Thoracic aorta (tissue), 2 donors: ENCODE measurements at places on chromosomes 13 and 19. TPM values are rescaled to one million over a fixed set of nuclear protein-coding genes. Genes with fewer than 3 reads are reported as not detected.

- no peaks in the 10 kb centered on the region for H3K27me3 ChIP-seq
- H3K36me3 ChIP-seq, result no peaks in the 10 kb centered on the region
- no peak for DNase-seq
- no peaks in the 10 kb centered on the region for H3K4me1 ChIP-seq
- H3K4me3 ChIP-seq, result no peak overlapping the region
- H3K27ac ChIP-seq, result no peak overlapping the region
Observed at GRCh38 chr13:29162638-29163235, 342.6 kb downstream of the MTUS2 start.

GRCh38 chr19:49020931-49021895 is 2.9 kb downstream of the CGB3 start:
- DNase-seq, result no peak
- H3K36me3 ChIP-seq, result no peaks in the 10 kb centered on the region
- H3K4me1 ChIP-seq, result peaks cover 15% of the 10 kb centered on the region
- no peaks in the 10 kb centered on the region for H3K27me3 ChIP-seq
- H3K27ac ChIP-seq, result no peak overlapping the region
- no peak overlapping the region for H3K4me3 ChIP-seq

CEACAM4 gene
- total RNA-seq, result 4.0 TPM

DNA sequence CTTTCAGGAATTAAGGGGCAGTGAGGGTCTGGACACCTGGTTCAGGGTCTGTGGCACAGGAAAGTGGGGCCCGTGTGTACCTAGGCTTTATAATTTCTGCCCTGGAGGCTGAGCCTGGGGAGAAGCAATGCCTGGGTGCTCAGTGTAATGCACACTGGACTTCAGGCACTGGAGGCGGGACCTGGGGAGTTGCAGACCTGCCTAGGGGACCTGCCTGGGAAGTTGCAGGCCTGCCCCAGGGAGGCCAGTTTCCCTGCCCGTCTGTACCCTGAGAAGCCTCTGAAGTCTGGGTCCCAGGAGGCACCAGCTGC is 2.5 kb upstream of the TMEM59L start:
- no peaks in the 10 kb centered on the region for H3K36me3 ChIP-seq
- peaks cover 53% of the 10 kb centered on the region for H3K27me3 ChIP-seq
- H3K4me1 ChIP-seq, result peaks cover 41% of the 10 kb centered on the region
- H3K4me3 ChIP-seq, result no peak overlapping the region
- H3K27ac ChIP-seq, result no peak overlapping the region

IGSF23 gene
- not detected for total RNA-seq

PIK3R2 gene
- 14.3 TPM for total RNA-seq

GRCh38 chr13:109883181-109884180 is 97.1 kb upstream of the IRS2 start:
- DNase-seq, result no peak
- H3K4me3 ChIP-seq, result no peak overlapping the region
- no peaks in the 10 kb centered on the region for H3K4me1 ChIP-seq
- no peaks in the 10 kb centered on the region for H3K27me3 ChIP-seq
- no peaks in the 10 kb centered on the region for H3K36me3 ChIP-seq
- H3K27ac ChIP-seq, result no peak overlapping the region

DNA sequence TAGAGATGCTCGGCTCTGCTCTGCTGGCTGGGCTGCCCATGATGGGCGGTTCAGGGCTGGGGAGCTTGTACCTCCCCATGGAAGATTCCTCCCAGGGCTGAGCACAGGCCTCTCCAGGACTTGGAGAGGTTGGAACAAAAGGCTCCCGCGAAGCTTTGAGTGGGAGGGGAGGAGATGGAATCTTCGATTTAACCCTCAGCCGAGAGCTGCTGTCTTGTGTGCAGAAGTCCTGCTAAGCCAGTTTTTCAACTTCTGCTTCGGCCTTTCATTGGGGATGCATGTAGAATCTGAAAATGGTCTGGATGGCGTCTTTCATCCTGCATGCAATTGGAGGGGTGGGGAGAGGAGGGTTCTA is 163.3 kb downstream of the KDM4B start:
- H3K4me3 ChIP-seq, result no peak overlapping the region
- peaks cover 22% of the 10 kb centered on the region for H3K4me1 ChIP-seq
- H3K27me3 ChIP-seq, result no peaks in the 10 kb centered on the region
- peaks cover 35% of the 10 kb centered on the region for H3K36me3 ChIP-seq

GRCh38 chr19:54551950-54552912 is 21.4 kb upstream of the LILRA2 start:
- H3K4me1 ChIP-seq, result no peaks in the 10 kb centered on the region
- no peak overlapping the region for H3K27ac ChIP-seq
- H3K27me3 ChIP-seq, result no peaks in the 10 kb centered on the region
- no peak for DNase-seq
- H3K36me3 ChIP-seq, result no peaks in the 10 kb centered on the region
- H3K4me3 ChIP-seq, result no peak overlapping the region

- no peak overlapping the region for H3K4me3 ChIP-seq
- no peaks in the 10 kb centered on the region for H3K36me3 ChIP-seq
- H3K27ac ChIP-seq, result no peak overlapping the region
- no peak for DNase-seq
Observed at GRCh38 chr19:10412257-10412977, 7.9 kb upstream of the PDE4A start.

- peak overlapping the region; percentile 95 for H3K27ac ChIP-seq
- peaks cover 13% of the 10 kb centered on the region for H3K36me3 ChIP-seq
- H3K27me3 ChIP-seq, result no peaks in the 10 kb centered on the region
- no peak overlapping the region for H3K4me3 ChIP-seq
- H3K4me1 ChIP-seq, result peaks cover 78% of the 10 kb centered on the region
Observed at GRCh38 chr19:13086341-13086740, 16.3 kb downstream of the LYL1 start.

- H3K27ac ChIP-seq, result no peak overlapping the region
- no peaks in the 10 kb centered on the region for H3K4me1 ChIP-seq
- no peak for DNase-seq
- no peak overlapping the region for H3K4me3 ChIP-seq
Observed at GRCh38 chr13:75691183-75691582, 55.1 kb downstream of the LMO7 start.

DNA sequence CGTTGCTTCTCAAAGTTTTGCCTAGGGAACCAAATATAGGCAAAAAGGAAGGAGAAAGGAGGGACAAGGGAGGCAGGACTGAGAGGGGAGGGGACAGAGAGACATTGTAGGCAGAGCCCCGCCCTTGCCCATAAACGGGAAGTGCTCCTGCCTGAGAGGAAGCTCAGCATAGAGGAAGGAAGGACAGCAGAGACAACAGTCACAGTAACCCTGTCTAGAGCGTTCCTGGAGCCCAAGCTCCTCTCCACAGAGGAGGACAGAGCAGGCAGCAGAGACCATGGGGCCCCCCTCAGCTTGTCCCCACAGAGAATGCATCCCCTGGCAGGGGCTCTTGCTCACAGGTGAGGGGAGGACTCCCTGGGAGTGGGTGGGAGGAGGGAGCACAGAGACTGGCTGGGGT is at the start of gene CEACAM21:
Gene CEACAM21, plus strand, starts transcription at position 169 of the 400 bp plus-strand sequence. Its CDS starts 109 bp downstream, at position 278.
- no peaks in the 10 kb centered on the region for H3K4me1 ChIP-seq
- peak within 1 kb of the TSS; percentile 47 for H3K4me3 ChIP-seq
- no peak for DNase-seq
- H3K27ac ChIP-seq, result no peak within 1 kb of the TSS

PPP6R1 gene
- total RNA-seq, result 46.7 TPM
